Ascending aorta (tissue), 2 donors: ENCODE measurements at places on chromosomes 1 and 21. TPM values are rescaled to one million over a fixed set of nuclear protein-coding genes. Genes with fewer than 3 reads are reported as not detected.
A peak's percentile ranks its signal among the peaks of the same experiment; 100 is the strongest.

DNA sequence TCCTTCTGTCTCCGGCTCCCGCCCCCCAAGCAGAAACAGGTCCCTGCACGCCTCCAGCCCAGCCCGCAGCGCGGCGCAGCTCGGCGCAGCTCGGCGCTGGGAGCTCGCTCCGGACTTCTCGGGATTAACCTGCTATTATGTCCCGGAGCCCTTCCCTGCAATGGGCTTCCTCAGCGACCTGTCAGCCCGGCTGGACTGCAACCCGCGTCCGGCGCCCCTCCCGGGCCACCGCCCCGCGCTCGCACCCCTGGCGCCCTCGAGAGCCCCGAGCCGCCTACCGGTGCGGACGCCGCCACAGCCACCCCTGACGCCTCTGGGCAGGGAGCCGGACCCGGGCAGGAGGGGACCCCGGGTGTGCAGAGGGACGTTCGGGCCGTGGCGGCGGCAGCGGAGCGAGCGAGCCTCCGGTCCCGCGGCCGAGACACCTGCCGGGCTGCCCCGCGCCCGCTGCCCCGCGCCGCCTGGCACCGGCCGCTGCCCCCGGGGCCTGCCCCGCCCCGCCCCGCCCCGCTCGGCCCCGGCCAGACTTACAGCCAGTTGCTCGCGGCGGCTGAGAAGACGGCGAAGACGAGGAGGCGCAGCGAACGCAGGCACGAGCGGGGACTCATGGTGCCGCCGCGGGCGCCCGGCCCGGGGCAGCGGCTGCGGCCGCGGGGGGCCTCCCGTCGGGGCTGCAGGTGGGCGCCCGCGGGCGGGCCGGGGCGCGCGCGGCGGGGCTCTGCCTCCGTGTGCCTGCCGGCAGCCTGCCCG is 407 bp downstream of the WNT4 start:
- peaks cover 5% of the 10 kb centered on the region for H3K4me1 ChIP-seq
- peak overlapping the region; percentile 68 for H3K4me3 ChIP-seq
- H3K36me3 ChIP-seq = no peaks in the 10 kb centered on the region
- H3K27ac ChIP-seq = no peak overlapping the region

DNA sequence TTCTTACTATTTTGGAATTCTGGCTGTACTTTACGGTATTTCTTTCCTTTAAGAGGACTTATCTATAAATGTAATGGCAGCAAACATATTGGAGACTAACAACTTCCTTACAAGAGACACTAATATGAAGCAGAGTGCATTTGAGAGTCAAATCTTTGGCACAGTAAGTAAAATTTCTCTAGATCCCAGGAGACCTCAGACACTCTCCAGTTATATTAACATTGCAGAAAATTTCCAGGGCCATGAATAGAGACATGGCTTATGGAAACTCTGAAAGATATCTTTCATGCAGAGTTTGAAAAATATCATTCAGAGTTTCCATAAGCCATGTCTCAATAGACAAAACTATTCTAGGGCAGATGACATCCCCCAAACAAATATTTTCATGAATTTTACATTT is 51.2 kb downstream of the IL23R start:
- H3K27ac ChIP-seq = no peak overlapping the region
- no peak overlapping the region for H3K4me3 ChIP-seq
- no peak for DNase-seq
- H3K4me1 ChIP-seq = no peaks in the 10 kb centered on the region
- H3K27me3 ChIP-seq = no peaks in the 10 kb centered on the region

DNA sequence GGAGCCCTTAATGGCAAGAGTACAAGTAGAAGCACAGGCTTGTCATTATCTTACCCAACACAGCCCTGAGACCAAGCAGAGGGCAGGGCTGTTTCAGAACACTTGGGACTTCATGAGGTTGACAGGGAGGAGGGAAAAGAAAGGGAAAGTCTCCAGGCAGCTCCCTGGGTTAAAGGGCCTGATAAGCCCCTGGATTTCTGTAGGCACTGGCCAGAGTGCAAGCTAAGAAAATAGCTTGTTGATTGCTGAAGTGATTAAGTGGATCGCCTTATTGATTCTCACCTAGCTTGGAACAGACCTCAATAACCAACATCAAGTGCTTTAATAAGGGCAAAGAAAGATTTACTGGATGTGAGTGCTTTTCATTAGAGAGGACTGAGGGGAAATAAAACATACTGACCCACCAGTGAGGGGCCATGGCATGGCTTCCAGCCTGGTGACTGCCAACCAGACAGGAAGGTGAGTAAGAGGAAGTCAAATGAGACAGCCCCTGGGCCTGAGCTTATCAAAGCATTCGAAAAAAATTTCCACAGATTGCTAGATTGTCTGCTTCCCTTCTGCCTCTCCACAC is 121.4 kb upstream of the NFIA start:
- H3K4me1 ChIP-seq = no peaks in the 10 kb centered on the region
- no peaks in the 10 kb centered on the region for H3K27me3 ChIP-seq
- no peak overlapping the region for H3K27ac ChIP-seq
- DNase-seq = no peak
- no peak overlapping the region for H3K4me3 ChIP-seq

GRCh38 chr1:208160259-208160819 is 83.8 kb downstream of the PLXNA2 start:
- peak overlapping the region; percentile 5 for H3K27ac ChIP-seq
- no peak overlapping the region for H3K4me3 ChIP-seq
- H3K27me3 ChIP-seq = no peaks in the 10 kb centered on the region
- no peak for DNase-seq
- H3K36me3 ChIP-seq = no peaks in the 10 kb centered on the region
- H3K4me1 ChIP-seq = peaks cover 31% of the 10 kb centered on the region

DNA sequence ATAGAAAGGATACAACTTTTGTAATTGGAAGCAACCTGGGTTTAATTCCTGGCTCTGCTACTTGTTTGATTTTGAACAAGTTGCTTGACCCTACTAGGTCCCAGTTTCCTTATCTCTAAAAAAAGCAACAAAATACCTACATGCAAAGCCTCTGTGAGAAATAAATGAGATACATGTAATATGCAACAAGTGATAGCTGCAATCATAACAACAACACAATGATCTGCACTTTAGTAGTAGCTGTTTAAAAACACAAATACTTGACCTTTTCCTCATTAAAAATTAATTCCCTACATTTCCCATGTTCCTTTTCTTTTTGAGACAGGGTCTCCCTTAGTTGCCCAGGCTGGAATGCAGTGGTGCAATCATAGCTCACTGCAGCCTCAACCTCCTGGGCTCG is 40.0 kb downstream of the FRRS1 start:
- no peak overlapping the region for H3K27ac ChIP-seq
- H3K27me3 ChIP-seq = no peaks in the 10 kb centered on the region
- DNase-seq = no peak
- no peaks in the 10 kb centered on the region for H3K4me1 ChIP-seq

GRCh38 chr1:16342331-16343062 is 9.8 kb downstream of the FBXO42 start:
- no peak overlapping the region for H3K27ac ChIP-seq
- DNase-seq = no peak
- H3K27me3 ChIP-seq = no peaks in the 10 kb centered on the region
- H3K36me3 ChIP-seq = peaks cover 3% of the 10 kb centered on the region
- H3K4me3 ChIP-seq = no peak overlapping the region
- no peaks in the 10 kb centered on the region for H3K4me1 ChIP-seq

GRCh38 chr1:21550097-21550496 is 40.9 kb downstream of the ALPL start:
- H3K4me1 ChIP-seq = no peaks in the 10 kb centered on the region
- no peaks in the 10 kb centered on the region for H3K27me3 ChIP-seq
- DNase-seq = no peak
- H3K27ac ChIP-seq = no peak overlapping the region
- no peak overlapping the region for H3K4me3 ChIP-seq

DNA sequence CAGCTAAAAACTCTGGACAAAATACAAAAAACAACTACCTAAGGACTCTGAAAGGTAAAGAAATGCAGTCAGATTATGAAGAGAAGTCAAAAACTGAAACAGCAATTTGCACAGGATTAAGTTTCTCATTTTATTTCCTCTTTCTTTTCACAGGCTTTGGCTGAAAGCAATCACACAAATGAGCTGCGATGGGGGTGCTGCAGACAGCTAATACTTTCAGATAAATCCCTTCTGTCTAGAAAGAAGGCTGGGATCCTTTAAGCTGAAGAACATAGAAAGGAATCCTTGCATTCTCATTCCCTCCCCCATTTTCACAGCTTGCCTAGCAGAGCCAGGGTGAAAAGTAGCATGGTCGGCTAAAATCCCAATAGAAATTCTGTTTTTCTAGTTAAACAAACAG is 32.0 kb upstream of the PRDX6 start:
- no peak overlapping the region for H3K27ac ChIP-seq
- no peaks in the 10 kb centered on the region for H3K36me3 ChIP-seq
- no peaks in the 10 kb centered on the region for H3K27me3 ChIP-seq
- no peak overlapping the region for H3K4me3 ChIP-seq
- DNase-seq = no peak

GRCh38 chr1:244022311-244022710 is 28.8 kb upstream of the ZBTB18 start:
- no peaks in the 10 kb centered on the region for H3K27me3 ChIP-seq
- no peak for DNase-seq
- H3K36me3 ChIP-seq = no peaks in the 10 kb centered on the region

GRCh38 chr1:199002661-199003060 is 363.8 kb downstream of the PTPRC start:
- DNase-seq = no peak
- H3K27ac ChIP-seq = no peak overlapping the region
- no peaks in the 10 kb centered on the region for H3K36me3 ChIP-seq
- H3K27me3 ChIP-seq = no peaks in the 10 kb centered on the region
- no peaks in the 10 kb centered on the region for H3K4me1 ChIP-seq

DNA sequence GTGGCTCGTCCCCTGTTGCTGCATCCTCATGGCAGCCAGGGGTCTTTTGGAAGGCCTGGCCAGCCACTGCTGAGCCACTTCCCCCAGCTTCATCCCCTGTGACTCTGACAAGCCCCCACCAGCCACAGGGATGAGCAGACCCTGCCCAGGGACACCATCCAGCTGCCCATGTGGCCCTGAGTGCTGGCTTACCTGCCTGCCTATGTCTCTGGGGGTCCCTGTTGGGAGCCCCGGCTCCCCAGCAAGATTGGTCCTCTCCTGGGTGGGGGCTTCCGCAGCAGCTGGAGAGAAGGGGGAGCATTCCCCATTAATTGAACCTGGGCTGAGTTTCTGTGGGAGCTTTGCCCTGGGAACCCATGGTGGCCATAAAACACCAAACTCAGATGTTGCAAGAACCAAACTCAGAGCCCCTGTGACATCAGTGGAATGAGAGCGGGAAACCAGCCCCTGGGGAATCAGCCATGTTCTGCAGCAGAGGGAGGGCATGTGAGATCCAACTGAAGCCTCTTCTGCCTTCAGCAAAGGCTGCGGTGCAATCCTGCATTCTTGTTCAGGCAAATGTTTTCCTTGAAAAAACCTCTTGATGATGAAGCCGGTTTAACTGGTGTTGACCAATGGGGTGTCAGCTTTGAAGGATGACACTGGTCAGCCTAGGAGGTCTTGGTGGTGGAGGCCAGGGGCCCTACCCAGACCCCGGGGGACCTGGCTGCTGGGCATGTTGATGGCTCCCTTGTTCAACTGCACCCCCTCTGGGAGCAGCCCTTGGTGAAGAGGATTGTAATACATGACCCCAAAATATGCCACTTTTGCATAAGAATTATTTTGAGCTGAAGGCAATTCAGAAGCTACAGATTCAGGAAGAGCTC is 28.3 kb upstream of the COL18A1 start:
- no peak overlapping the region for H3K4me3 ChIP-seq
- H3K27ac ChIP-seq = no peak overlapping the region
- H3K27me3 ChIP-seq = no peaks in the 10 kb centered on the region
- no peak for DNase-seq

DNA sequence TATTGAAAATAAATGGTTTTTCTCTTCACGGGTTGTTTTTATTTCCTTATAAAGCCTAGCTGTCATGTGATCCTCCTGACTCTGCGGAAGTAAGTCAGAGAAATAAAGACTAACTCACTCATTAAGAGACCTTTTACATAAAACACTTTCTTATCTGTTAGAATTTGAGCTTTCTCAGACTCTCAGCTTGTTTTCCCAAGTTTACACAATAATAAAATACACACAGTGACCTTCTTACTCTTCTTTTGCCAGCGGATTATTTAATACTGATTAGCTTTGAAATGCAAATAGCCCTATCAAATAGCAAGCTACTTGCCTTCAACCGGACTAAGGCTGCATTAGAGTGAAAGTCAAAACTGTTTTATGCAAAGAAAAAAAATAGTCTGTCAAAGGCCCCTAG is 45.5 kb upstream of the CXADR start:
- no peaks in the 10 kb centered on the region for H3K27me3 ChIP-seq
- H3K4me3 ChIP-seq = no peak overlapping the region
- H3K27ac ChIP-seq = no peak overlapping the region
- no peaks in the 10 kb centered on the region for H3K36me3 ChIP-seq

- H3K27me3 ChIP-seq = no peaks in the 10 kb centered on the region
- no peak overlapping the region for H3K4me3 ChIP-seq
- no peak overlapping the region for H3K27ac ChIP-seq
- no peaks in the 10 kb centered on the region for H3K4me1 ChIP-seq
- DNase-seq = no peak
- H3K36me3 ChIP-seq = no peaks in the 10 kb centered on the region
Observed at GRCh38 chr1:180221462-180221861, 8.6 kb upstream of the LHX4 start.

- H3K27ac ChIP-seq = no peak overlapping the region
- DNase-seq = no peak
- no peaks in the 10 kb centered on the region for H3K27me3 ChIP-seq
- H3K4me1 ChIP-seq = no peaks in the 10 kb centered on the region
- H3K4me3 ChIP-seq = no peak overlapping the region
Observed at GRCh38 chr1:247293047-247293446, 37.2 kb downstream of the VN1R5 start.

DNA sequence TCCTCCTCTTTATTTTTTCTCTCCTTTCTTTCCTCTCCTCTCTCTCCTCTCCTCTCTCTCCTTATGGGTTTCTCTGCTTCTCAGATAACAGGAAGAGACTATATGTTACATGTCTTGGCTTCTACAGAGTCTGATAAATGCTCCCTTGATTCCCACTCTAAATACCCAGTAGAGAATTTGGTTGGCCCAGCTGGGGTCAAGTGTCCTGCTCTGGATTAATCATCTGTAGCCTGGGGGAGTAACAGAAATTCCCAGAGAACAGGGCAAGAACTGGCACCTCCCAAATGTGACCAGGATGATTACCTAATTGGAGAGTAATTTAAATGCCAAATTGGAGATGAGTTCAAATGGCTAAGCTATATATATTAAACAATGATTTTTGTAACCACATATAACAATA is 146.1 kb upstream of the LMO4 start:
- H3K27me3 ChIP-seq = no peaks in the 10 kb centered on the region
- no peak for DNase-seq
- H3K4me3 ChIP-seq = no peak overlapping the region
- no peaks in the 10 kb centered on the region for H3K4me1 ChIP-seq
- no peaks in the 10 kb centered on the region for H3K36me3 ChIP-seq

The RPTN gene
- total RNA-seq = not detected

The RAP1GAP gene
- 0.64 TPM for total RNA-seq

The NHLH1 gene
- not detected for total RNA-seq

The PTGFR gene
- 0.85 TPM for total RNA-seq

The LRRC53 gene
- total RNA-seq = not detected

The ACTA1 gene
- not detected for total RNA-seq

The PGLYRP4 gene
- not detected for total RNA-seq

The KLHDC7A gene
- total RNA-seq = not detected
